ENCODE measurements at places on chromosomes 6 and 20. TPM values are rescaled to one million over a fixed set of nuclear protein-coding genes. Genes with fewer than 3 reads are reported as not detected.

The SLC24A3 gene
- 0.31 TPM for total RNA-seq

DNA sequence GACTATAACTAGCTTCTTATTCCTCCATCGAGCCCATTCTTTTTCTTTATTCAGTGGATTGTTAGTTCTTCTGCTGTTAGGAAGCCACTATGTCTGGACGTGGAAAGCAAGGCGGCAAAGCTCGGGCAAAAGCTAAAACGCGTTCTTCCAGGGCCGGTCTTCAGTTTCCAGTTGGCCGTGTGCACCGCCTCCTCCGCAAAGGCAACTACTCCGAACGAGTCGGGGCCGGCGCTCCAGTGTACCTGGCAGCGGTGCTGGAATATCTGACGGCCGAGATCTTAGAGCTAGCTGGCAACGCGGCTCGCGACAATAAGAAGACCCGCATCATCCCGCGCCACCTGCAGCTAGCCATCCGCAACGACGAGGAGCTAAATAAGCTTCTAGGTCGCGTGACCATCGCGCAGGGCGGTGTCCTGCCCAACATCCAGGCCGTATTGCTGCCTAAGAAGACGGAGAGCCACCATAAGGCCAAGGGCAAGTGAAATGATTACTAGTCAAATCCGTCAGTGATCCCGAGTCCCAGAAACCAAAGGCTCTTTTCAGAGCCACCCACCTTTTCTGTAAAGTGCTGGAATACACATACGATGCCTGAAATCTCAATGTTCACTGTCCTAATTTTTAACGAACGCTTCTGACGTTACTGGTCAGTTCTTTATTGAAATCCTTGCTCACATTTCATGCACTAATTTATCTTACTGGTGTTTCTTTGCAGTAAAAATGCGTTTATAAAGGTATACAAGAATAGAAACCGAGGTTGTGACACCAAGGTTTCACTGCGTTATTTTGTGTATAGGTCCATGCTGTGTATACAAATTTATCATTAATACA is 129.9 kb downstream of the HFE start:
- DNase-seq, result peak; percentile 97

DNA sequence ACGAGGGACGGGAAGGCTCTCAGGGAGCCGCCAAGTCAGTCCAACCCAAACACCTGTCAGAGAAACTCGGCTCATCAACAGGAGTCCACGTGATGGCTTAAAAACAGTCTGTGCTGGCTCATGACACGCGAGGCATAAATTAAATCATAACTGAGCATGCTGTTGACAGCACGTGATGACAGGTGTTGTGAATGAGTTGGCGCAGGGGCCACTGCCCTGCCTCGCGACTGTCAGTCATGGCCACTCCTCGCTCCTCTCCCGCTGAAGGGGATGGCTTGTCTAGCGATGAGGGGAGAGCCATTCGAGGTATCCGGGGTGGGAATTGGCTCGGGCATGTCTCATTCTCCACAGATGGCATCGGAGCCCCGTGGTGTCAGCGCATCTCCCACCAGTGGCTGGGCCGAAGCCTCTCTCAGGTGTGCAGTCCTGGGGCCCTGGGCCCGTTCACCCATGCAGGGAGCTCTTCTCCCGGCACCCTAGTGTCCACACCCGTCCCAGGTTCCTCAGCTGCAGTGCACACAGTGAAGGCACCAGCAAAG is 313.3 kb downstream of the BMP7 start:
- no peak for DNase-seq

The TRIM31 gene
- not detected for total RNA-seq

The RPL7L1 gene
- total RNA-seq, result 106 TPM

DNA sequence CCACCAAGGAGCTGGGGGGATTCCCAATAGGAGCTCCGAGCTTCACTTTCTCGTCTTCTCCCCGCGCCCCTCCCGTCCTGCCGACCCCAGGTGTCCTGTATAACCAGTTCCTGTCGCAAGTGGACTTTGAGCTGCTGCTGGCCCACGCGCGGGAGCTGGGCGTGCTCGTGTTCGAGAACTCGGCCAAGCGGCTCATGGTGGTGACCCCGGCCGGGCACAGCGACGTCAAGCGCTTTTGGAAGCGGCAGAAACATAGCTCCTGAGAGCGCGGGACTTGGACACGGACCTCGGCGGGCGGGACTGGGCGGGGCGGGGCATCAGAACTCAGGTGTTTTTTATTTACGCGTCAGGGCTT is 340 bp upstream of the VARS2 start:
- DNase-seq, result no peak

DNA sequence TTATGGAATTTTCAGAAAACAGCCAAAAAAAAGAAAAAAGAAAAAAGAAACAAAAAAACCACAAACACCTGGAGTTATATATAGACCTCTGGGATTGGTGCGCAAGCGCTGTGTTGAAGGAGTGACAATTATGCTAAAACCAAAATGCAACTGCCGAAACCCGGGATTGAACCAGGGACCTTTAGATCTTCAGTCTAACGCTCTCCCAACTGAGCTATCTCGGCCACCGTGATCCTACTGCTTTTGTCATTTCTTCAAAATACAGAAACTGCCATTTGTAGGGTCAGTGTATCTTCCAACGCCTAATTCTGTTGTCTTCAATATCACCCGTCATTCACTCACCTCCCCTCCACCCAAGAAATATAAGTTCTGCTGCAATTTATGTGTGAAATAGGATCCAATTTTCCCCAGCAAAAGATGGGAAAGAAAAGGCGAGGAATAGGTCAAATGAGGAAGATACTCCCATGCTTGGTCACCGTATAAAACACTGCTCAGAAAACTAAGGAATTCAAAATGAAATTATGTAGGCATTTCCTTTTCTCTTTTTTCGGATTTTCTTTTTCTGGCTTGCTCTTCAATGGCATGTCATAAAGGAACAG is 116.0 kb downstream of the TRIM27 start:
- peak; percentile 75 for DNase-seq

The KCNQ5 gene
- 0.09 TPM for total RNA-seq

DNA sequence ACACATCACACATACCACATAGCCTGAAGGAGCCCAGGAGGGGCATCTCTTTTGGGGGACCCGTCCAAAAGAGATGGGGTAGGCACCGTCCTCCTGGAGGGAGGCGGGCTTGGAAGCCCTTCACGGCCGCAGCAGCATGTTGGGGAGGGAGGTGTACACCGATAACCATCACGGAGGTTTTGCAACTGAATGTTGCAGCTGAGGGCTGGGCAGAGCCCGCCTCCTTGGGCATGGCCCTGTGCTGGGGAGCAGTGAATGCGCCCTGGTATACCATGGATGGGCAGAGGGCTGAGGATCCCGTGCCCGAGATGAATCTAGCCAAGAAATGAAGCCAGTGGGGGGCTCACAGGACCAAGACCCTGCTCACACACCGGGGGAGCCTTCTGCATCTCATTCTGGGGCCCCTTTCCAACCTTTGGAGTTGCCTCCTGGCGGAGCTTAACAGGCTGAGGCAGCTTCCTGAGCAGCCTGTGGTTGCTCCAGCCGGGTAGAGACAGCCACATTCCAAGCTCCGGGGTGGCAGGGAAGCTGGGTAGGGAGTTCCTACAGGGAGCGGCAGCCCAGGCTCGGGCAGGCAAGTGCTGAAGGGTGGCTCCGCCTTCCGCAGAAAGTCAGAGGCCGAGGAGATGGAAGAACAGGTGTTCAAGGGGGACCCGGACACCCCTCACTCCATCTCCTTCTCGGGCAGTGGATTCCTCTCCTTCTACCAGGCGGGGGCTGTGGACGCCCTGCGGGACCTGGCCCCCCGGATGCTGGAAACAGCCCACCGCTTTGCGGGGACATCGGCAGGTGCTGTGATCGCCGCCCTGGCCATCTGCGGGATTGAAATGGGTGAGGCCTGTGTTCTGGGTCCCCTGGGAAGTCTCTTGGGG is at the start of gene PNPLA1:
TSS of gene PNPLA1 (plus strand) at position 227 of the 872 bp plus-strand sequence. CDS start at position 627, 400 bp downstream.
- DNase-seq, result peak; percentile 16

DNA sequence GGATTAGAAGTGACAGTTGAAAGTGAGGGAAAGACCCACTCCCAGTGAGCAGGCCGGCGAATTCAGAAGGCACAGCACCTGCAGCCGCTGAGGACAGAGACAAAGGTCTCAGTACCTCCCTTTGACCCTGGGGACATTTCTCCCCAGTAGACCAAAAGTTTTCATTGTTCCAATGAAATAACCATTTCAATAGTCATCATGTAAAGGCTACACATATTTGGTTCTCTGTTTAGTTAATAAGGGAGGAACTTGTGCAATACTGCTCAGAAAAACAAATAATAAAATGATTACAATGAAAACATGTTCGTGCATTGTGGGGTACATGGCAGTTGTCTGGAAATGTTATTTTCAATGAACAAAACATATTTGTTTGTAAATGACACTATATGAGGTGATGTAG is 52.5 kb downstream of the EDN1 start:
- DNase-seq, result peak; percentile 34

The TMX4 gene
- total RNA-seq, result 10.4 TPM

DNA sequence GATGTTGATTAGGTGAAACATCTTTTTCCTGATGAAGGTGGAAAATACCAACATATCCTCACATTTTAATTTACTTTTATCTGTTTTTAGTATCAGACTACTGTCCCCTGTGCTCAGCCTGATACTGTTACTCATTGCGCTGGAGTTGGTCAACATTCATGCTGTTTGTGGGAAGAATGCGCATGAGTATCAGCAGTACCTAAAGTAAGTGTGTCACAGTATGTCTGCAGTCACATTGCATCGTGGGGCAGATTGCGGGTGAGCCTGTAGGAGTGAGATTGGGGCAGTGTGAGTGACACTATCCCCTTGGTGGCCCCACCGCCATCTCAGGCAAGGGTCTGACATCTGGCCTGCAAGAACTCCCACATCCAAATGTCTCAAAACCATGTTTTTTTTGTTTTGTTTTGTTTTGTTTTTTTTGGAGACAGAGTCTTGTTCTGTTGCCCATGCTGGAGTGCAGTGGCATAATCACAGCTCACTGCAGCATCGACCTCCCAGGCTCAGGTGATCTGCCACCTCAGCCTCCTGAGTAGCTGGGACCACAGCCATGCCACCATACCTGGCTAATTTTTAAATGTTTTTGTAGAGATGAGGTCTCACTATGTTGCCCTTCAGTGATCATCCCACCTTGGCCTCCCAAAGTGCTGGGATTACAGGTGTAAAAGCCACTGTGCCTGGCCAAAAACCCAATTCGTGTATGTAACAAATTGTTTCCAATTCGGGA is 27.8 kb downstream of the ERMARD start:
- no peak for DNase-seq

The PGBD1 gene
- 13.6 TPM for total RNA-seq

DNA sequence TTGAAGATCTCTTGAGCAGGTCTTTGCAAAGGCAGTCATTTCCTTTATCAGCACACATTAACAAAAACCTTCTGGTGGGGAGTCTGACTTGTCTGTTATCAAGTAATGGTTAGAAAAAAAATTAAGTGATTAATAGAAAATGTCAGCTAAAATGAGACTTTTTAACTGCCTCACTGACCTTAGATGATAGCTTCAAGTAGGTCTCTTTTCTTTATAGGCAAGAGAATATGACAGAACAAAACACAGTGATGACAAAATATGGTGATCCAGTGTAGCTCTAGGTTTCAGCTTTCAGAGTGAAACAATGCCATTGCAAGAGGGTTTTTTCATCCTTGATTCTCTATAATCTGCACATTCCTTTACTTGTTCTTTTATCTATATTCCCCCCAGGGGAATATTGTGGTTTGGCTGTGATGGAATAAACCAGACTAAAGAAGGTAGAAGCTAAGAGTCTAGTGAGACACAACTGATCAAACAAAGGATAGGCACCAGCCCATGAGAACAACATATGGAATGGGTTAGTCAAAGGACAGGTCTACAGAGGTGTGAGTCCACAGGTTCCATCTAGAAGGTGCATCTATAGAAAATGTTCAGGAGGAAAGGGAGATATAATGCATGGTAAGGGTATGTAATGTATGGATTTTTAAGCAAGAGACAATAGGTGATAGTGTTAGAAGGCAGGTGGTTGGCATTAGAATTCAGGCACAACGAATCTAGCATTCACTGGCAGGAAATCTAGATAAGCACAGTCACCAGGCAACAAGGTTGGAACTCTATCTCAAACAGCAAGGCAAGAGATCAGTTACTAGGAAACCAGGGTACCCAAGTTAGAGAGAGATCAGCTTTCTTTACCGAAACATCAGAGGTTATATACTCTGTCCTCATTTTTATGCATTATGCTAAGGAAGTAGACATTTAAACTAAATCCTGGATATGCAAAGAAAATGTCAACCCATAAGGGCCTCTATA is 228.9 kb upstream of the SMLR1 start:
- DNase-seq, result no peak

DNA sequence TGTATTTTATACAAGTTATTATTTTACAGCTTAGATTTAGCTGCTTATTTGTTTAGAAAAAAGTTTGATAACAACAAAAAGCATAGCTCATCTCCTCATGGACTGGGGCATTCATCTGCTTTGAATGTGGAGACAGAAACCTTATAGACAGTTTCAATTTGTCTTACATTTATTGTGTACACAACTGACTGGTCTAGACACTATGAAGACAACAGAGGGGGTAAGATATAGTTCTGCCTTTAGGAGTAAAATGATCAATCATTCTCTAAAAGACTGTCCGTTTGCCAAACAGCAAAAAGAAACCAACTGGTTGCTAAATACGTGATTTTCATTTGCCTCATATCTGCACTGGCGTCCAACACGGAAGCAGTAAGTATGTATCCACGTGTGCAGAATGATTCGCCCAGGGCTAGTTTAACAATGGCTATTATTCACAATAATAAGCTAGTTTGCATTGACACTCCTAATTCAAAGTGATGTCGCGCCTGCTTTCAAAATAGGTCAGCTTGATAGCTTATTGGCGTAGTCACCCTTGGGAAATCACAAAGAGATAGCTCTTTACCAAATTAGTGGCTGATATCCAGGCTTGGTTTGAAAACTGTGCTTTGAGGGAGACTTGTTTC is 153.6 kb downstream of the BMP2 start:
- DNase-seq, result no peak

The RRAGD gene
- 20.7 TPM for total RNA-seq

GRCh38 chr6:122886481-122886880 is 97.4 kb downstream of the SMPDL3A start:
- DNase-seq, result peak; percentile 68

DNA sequence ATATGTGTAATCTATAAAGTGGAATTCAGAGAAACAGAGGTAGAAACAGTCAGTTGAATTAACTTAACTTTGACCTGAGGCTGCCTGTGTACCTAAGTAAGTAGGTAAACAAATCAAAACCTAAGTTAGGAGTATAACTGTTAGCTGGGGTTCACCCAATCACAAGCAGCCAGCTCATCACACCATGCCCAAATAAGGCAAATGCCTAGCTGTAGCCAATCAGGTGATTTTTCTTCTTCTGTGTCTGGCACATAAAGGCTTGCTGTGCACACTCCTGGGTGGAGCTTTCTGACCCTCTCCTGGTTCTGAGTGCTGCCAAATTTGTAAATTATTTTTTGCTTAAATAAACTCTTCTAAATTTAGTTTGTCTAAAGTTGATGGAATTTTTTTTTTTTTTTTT is 54.7 kb upstream of the TRIM39 start:
- DNase-seq, result no peak

- DNase-seq, result no peak
Measured at GRCh38 chr20:13432126-13432525, 206.6 kb downstream of the TASP1 start.

All from neural progenitor cell (in vitro differentiated cells).